K562 (cell line): ENCODE measurements at places on chromosomes 2 and 18.

- no peak for DNase-seq
These were observed 168.7 kb upstream of the RASGRP3 start for GRCh38 chr2:33307659-33308270.

- DNase-seq = no peak
These were observed 34.6 kb upstream of the IL37 start for GRCh38 chr2:112876257-112876970.

GRCh38 chr2:56133931-56134629 is 49.7 kb upstream of the CCDC85A start:
- peak; percentile 57 for DNase-seq

- DNase-seq = no peak
These were observed 889.9 kb upstream of the CHAC2 start for GRCh38 chr2:52877703-52878102.

- DNase-seq = no peak
These were observed 111.3 kb downstream of the DCC start for GRCh38 chr18:52451256-52451655.

DNA sequence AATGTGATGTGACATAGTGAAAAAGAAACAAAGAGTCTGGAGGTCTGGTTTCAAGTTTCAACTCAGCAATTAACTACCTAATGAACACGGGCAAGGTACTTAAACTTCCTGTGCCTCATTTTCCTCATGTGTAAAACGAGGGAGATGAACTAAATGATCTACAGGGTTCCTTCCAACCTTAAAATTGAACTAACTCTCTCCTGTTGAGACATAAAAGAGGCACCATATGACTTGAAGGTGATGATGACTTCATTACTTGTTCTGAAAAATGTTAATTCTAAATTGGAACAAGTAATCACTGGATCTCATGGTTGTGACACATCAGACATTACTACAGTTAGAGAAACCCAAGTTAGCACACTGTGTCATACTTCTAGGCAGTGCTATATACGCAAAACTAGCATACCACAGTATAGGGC is 8.9 kb upstream of the REL start:
- DNase-seq = no peak

GRCh38 chr2:20224164-20224715 is 690 bp downstream of the SDC1 start:
- peak; percentile 54 for DNase-seq

GRCh38 chr2:218067523-218067922 is 1.5 kb upstream of the RUFY4 start:
- no peak for DNase-seq

DNA sequence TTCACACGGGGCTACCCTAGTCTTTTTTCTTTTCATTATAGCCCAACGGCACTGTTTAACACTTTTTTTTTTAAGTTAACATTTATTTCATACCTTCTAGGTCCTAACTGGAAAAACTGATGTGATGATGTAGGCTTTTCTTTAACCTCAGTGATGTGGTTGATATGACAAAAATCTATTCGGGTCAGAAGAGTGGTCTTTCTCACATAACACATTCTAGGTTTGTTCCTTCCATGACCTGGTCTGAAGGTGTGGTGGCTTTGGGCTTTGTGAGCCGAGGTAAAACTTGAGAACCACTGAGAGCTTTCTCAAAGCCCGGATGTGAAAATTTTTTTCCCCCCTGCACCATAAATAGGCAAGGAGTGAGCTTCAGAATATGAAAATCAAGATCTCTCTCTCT is 44.2 kb downstream of the GPD2 start:
- DNase-seq = no peak

GRCh38 chr2:9679218-9679617 is 48.4 kb upstream of the YWHAQ start:
- no peak for DNase-seq

DNA sequence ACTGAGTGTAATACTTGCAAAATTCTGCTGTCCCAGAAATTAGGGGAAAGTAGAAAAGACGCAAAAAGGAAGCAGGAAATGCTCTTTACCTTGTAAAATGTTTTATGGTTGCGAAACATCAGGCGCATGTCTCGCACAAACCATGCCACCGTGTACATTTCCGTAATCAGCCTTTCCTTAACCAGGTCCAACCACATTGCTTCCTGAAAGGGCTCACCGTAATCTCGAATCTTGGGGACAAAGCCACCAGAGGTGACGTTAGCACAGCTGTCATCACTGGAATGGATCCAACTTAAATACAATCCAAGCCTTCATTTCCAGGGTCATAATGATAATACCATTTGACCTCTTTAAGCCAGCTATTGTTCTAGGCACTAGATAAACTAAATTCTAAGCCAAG is 49.3 kb downstream of the SP110 start:
- no peak for DNase-seq

- no peak for DNase-seq
These were observed 45.6 kb downstream of the MEX3C start for GRCh38 chr18:51151568-51152511.

DNA sequence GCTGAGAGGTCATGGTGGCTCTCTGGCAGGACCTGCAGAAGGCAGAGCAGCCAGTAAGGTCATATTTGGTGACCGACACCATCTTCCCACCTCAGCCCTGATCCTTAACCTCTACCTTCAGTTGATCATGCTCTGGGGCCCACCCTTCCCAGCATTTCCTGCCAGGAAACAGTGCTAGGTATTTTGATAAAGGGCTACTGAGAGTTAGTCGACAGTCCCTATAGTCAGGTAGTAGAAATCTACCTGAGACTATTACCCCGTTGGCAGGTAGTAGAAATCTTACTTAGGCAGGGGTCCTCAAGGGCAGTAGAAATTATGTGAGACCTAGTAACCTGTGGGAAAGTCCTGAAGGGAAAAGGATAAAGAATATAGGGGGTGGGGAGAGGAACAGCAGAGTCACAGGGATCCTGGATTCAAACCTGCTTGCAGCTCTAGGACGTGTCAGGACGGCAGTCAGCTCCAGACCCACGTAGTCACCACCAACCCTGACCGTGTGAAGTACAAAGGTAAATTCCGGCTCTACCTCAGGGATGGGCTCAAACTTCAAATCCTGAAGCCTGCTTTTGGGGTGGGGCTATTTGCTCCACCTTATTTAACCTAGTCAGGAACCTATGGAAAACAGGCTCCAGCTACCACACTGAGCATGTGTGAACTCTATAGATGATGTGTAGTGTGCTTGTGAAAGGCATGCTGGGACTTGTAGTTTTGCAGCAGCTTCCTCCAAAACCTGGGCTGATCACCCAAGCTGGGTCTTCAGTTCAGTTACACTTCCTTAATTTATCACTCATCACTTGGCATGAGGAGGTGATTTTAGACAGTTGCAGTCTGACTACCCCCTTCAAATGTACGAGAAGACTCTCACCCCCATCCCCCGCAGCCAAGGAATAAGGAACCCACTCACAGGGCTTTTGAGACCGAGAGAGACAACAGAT is at the start of gene DQX1:
Gene DQX1, minus strand, starts transcription at position 515 of the 932 bp plus-strand sequence. Its CDS starts 502 bp downstream, at position 13.
- DNase-seq = peak; percentile 33

GRCh38 chr2:205686783-205687640 is 4.7 kb downstream of the NRP2 start:
- no peak for DNase-seq

DNA sequence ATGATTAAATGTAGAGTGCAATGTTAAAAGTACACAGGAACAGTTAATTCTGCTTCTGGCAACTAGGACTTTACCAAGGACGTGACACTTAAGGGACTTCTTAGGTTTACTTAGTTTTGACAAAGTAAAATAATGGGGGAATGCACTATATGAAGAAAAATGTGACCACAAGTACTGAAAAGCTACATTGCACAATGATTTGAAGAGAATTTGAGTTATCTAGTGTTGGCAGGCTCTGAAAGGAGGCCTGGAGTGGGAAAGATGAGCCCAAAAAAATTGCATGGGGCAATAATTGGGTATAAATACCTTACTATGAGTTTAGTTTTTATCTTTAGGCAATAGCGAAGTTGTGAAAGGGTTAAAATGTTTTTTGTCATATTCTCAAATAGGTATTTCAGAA is 173.7 kb downstream of the DOK6 start:
- no peak for DNase-seq

GRCh38 chr2:34102339-34102738 is 503.2 kb upstream of the FAM98A start:
- no peak for DNase-seq

GRCh38 chr2:158984604-158985135 is 16.2 kb downstream of the TANC1 start:
- no peak for DNase-seq

GRCh38 chr2:189129971-189130370 is 49.6 kb downstream of the COL5A2 start:
- no peak for DNase-seq

DNA sequence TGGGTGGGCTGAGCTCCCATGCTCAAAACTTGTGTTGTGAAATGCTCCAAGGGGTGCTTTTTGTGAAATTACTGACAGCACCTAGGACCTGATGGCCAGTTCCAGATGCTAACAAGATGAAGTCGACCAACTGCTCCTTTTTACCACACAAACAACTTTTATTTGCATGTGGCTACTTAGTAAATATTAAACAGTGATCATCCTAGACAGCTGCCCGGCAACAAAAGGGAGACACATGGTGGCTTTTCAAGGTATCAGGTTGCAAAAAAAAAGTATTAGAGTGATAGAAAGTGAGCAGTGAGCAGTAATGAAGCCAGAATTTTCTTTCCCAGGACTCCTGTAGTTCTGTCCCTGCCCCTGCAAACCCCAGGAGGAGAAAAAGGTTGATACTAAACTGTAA is 118.5 kb downstream of the RPIA start:
- no peak for DNase-seq

DNA sequence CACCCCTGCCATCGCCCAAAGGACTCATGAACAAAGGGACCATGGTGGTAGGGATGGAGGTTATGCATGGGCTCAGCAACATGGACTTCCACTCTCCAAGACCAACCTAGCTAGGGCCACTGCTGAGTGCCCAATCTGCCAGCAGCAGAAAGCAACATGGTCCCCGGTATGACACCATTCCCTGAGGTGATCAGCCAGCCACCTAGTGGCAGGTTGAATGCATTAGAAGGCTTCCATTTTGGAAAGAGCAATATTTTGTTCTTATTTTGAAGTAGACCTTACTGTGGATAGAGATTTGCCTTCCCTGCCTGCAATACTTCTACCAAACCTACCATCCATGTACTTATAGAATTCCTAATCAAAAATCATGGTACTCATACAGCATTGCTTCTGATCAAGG is 99.8 kb downstream of the METTL4 start:
- peak; percentile 24 for DNase-seq

DNA sequence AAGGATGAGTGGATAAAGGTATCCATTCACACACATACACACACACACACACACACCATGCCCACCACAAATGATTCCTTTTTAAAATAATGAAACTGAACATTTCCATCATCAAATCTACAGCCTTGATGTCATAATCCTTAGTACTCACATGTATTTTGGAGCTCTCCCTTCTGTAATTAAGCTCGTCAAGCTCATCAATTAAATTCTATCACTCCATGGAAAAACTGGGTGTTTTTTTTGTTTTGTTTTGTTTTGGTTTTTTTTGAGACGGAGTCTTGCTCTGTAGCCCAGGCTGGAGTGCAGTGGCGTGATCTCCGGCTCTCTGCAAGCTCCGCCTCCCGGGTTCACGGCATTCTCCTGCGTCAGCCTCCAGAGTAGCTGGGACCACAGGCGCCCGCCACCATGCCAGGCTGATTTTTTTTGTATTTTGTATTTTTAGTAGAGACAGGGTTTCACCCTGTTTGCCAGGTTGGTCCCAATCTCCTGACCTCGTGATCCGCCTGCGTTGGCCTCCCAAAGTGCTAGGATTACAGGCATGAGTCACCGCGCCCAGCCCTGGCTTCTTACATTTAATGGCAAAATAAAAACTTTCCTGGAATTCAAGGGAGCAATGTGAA is 78.6 kb upstream of the RGPD4 start:
- no peak for DNase-seq

- no peak for DNase-seq
These were observed 313.2 kb upstream of the HS6ST1 start for GRCh38 chr2:128631698-128632500.

DNA sequence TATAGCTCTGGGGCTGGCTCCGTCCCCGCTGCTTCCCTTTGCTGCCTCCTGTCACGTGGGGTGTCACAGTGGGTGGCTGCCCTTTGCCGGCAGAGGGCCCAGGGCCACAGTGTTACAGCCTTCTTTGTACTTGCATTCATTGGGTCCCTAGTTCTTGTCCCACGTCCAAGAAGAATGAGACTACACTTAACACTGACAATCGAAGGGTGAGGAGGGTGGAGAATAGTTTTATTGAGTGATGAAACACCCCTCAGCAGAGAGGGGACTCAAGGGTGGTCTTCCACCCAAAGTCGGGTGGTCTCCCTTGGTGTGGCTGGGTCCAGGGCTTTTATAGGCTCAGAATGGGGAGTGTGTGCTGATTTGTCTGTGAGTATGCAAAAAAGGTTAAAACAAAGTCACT is 1.9 kb downstream of the ATG4B start:
- no peak for DNase-seq

GRCh38 chr2:24635181-24635580 is 144.1 kb downstream of the NCOA1 start:
- DNase-seq = peak; percentile 21

GRCh38 chr2:85433511-85434089 is 15.1 kb downstream of the SH2D6 start:
- DNase-seq = no peak

DNA sequence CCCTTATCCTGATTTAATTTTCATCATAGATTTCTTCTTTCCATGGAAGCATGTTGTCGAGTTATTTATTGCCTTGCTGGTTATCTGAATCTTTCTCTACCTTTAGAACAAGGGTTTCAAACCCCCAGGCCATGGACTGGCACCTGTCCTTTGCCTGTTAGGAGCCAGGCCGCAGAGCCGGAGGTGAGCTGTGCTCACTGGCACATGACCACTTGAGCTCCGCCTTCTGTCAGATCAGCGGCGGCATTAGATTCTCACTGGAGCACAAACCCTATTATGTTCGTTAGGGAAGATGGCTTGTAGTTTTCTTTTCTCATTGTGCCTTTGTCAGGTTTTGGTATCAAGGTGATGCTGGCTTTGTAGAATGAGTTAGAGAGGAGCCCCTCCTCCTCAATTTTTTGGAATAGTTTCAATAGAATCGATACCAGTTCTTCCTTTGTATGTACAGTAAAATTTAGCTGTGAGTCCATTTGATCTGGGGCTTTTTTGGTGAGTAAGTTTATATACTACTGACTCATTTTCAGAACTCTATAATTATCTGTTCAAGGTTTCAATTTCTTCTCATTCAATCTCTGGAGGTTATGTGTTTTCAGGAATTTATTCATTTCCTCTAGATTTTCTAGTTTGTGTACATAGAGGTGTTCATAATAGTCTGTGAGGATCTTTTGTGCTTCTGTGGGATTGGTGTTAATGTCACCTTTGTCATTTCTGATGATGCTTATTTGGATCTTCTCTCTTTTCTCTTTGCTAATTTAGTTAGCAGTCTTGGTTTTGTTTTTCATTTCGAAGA is 668.0 kb upstream of the FAM98A start:
- no peak for DNase-seq
